ENCODE measurements at places on chromosomes 3 and 15. TPM values are rescaled to one million over a fixed set of nuclear protein-coding genes. Genes with fewer than 3 reads are reported as not detected.

Gene RARRES1
- 0.11 TPM for polyA plus RNA-seq

Gene CCDC54
- not detected for polyA plus RNA-seq

Gene THAP10
- polyA plus RNA-seq: 3.2 TPM

Gene CFAP100
- not detected for polyA plus RNA-seq

Gene GALNT15
- polyA plus RNA-seq: 4.7 TPM

Gene GATM
- polyA plus RNA-seq: 0.58 TPM

Gene PML
- polyA plus RNA-seq: 14.0 TPM

Gene FEZF2
- polyA plus RNA-seq: not detected

Gene EXD1
- 0.02 TPM for polyA plus RNA-seq

Gene FLNB
- polyA plus RNA-seq: 115 TPM

Gene FETUB
- 0.05 TPM for polyA plus RNA-seq

Gene KNG1
- polyA plus RNA-seq: not detected

Gene TTLL13
- polyA plus RNA-seq: 0.06 TPM

All from SK-N-SH (cell line).